ENCODE measurements at places on chromosomes 5 and 9.

DNA sequence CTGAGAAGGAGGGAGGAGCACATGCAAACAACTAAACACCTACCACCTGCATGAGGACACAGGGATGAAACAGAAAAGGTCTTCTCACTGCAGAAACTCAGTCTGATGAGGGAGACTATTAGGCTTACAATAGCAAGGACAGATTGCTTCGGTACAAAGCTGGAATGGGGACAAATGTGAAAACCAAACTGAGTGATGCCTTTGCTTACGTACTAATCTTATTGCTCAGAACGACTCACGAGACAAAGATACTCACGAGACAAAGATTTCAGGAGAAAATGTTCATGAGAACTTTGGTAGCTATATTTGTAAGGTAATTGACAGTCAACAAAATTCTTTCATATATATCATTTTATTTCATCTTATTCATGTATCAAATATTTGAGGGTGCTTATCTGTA, 71.9 kb upstream of the TAF1L start:
- DNase-seq = no peak

DNA sequence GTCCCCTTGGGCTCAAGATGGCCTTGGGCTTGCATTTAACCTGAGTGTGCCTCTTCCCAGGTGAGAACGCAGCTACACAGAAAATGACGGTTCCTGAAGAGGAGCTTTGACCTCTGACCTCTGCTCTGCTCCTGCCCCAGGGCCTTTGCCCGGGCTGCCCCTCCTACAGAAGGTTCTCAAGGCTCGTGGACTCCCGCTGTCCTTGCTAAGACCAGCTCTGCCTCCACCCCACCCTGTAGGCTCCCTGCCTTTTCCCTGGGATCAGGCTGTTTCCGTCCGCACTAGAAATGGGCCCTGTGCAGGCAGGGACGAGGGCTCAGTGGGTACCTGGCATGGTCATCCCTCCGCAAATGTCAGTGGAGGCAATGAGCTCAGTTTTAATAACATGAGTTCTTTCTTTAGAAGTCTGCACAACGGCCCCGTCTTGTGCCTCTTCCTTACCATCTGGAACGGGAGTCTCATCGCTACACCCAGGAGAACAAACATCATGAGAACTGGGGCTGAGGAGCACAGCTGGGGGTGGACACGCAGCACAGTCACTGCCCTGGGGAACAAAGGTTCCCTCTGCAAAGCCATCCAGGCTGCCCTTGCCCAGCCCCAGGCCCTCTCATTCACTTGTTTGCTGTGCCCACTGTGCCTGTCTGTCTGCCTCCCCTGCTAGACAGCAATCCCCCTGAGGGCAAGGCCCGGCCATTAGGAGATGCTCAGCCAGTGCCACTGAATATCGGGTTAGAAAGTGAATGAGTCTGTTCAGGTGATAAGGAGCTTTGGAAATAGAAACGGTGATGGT, 26.7 kb upstream of the LPCAT1 start:
- DNase-seq = no peak

- DNase-seq = no peak
Observed at GRCh38 chr9:83342731-83343130, 195.5 kb downstream of the FRMD3 start.

DNA sequence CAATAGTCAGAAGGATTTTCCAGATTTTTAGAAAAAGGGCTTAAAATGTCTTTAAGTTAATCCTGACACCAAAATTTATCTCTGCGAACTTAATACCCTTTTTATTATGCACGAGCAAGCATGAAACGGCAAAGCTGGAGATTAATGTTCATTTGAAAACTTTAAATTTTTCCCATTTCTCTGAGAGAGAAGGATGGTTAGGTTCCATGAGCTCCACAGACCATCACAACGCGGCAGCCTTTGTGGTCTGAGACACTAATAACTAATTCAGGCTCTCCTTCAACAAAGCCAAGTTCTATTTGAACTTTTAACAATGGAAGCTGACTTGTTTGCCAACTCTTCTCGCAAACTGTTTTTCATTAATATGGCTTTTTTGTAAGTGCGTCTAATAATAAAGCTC, 94.7 kb downstream of the MYO10 start:
- DNase-seq = no peak

DNA sequence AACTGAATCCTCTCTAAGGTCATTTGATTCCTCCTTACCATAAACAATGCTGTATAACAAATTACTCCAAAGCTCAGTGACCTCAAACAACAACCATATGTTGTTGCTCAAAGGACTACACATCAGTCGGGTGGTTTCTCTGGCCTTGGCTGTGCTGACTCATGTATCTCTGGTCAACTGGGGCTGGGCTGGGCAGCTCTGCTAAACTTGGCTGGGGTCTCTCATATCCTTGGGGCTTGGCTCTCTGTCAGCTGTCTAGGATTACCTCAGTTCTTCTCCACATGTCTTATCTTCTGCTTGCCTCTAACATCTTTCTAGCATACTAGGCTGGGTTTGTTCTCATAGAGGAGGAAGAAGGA, 86.4 kb downstream of the GALNT10 start:
- no peak for DNase-seq

DNA sequence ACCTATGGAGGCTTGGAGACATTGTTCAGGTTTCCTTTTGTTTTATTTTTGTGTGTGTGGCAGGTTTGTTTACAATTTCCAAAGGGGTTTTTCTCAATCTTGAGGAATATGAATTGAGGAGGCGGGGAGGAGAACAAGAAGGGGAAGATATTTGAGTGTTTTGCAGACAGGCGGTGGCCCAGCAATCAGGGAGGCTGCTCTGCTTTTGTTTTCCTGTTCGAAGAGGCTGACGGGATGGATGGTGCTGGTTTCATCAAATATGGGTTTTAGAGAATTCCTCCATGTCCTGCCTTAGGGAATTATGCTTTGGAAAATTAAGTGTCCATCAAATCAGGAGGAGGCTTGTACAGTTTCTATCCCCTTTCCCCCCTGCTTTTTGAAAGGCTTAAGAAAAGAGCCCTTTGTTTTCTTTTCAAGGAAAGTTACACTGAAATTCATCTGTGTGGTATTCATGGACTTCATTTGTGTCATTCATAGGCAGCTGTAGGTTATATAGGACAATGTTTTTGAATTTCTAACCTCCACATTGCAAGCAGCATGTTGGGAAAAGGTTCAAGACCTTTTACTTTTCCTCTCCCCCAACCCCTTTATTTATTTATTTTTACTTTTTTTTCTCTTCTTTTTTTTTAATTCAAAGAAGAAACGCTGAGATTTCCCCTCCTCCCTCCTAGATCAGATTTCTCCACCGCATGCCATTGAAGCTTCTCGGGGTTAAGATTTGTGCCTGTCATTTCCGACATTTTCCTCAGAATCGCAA, 107.4 kb downstream of the ZNF462 start:
- no peak for DNase-seq

- no peak for DNase-seq
Observed at GRCh38 chr5:100762108-100762507, 141.0 kb downstream of the ST8SIA4 start.

- no peak for DNase-seq
Observed at GRCh38 chr5:164728733-164729132, 1223.3 kb downstream of the MAT2B start.

DNA sequence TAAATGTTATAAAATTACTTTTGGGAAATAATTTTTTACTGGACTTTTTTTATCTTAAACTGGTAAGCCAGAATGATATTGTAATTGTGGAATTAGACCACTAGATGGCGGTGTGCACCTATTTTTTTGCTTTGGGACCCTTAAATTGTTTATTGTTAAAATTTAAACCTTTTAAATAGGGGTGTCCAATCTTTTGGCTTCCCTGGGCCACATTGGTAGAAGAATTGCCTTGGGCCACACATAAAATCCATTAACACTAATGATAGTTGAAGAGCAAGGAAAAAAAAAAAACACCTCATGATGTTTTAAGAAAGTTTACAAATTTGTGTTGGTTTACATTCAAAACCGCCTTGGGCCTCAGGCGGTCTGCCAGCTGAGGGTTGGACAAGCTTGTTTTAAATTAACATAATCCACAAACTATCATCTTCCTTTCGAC, 28.4 kb upstream of the GADD45G start:
- no peak for DNase-seq

- DNase-seq = no peak
Observed at GRCh38 chr5:17400724-17401469, 97.1 kb upstream of the TAF11L2 start.

DNA sequence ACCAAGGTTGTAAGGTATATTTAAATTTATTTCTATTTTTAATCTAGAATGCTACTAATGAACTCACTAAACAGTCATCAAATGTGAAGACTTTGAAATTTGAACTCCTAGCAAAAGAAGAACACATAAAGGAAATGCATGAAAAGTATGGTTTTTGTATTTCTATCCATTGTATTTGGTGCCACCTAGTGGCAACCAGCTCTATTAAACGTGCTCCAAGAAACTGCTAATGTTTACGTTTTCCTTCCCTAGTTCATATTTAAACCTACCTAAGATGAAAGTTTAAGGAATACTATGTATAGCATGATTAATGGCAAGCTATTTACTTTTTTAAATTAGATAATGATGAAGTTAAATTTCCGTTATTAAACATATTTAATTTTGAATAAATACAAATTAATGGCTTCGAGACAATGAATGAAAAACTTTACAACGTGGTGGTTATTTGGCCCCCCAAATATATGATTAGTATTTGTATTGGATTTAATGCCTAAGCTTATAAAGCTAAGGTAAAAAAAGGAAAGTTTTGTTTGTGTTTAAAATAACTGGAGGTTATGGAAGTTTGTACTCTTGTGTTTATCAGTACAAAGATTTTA, 115.9 kb upstream of the SH3GL2 start:
- DNase-seq = no peak

DNA sequence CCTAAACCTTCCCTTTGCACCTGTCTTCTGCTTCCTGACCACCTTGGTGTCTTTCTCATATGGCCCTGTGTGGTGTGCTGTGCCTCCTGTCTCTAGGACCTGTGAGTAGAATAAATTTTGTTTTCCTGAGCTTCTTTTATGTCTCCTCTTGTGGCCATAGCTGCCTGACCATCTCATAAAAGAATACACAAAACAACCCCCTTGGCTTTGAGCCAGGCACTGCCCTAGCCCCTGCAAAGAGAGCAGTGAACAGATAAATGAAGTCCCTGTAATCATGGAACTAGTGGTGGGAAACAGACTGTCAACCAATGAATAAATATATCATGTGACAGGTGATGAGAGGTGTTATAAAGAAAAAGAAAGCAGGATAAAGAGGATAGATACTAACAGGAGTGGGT, 485.1 kb downstream of the CSNK1G3 start:
- DNase-seq = no peak

- DNase-seq = no peak
Observed at GRCh38 chr9:119020284-119020683, 349.0 kb downstream of the BRINP1 start.

DNA sequence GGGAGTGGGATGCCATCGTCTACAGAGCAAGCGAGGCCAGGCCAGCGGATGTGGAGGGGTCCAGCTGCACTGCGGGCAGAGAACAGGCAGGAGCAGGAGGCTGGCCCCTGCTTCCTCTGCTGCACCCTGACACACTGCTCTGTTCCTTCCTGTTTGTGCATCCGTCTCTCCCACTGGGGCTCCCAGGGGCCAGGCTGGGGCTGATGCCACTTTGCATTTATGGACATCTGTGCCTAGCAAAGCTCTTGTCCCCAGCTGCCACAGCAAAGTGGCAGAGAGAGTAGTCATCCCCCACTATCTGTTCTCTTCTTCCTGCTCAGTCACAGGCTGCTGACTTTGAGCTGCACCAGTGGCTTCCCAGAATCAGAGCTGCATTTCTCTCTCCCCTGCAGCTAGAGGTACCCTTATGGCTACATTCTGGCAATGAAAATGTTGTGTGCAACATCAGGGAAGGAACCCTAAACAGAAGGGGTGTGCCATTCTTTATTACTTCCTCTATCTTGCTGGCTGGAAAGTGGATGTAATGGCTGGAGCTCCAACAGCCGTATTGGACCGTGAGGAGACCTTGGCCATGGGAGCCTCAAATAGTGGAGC, 4.2 kb upstream of the NINJ1 start:
- DNase-seq = no peak

DNA sequence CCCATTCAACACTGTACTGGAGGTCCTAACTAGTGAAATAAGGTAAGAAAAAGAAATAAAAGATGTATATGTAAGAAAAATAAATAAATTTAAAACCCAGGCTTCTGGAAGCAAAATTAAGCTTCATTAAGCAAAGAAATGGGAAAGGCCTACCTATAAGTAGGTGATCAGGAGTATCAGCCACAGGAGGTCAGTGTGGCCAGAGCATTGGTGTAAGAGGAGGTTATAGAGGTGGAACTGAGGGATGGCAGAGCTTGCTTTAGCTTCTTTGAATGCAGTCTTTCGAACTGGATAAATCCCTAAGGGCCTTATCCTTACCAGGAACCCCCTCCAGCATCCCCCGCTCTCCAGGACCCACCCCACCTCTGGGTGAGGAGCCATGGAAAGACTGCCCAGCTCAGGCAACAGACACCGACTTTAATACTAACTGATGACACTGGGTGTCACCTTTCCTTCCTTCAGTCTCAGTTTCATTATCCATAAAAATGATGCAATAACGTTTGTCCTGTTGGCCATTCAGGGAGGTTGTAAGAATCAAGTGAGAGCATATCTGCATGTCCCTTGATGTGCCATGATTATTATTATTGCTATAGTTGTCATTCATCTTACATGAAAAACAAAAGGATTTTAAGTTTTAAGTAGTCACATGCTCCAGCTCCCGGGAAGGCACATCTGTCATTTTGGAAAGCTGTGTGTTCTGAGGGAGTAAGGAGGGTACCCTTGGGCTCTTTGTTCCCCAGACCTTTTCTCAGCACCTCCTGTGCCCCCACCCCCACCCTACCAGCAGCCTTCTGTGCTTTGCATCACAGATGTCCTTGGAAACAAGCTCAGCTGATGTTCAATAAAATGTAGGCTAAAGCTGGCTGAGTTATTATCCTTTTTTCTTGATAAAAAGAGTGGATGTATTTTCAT, 50.8 kb upstream of the CTNNA1 start:
- DNase-seq = no peak

- DNase-seq = no peak
Observed at GRCh38 chr9:109225629-109226028, 58.6 kb upstream of the FRRS1L start.

GRCh38 chr5:93611976-93612854, 29.2 kb downstream of the NR2F1 start:
- no peak for DNase-seq

DNA sequence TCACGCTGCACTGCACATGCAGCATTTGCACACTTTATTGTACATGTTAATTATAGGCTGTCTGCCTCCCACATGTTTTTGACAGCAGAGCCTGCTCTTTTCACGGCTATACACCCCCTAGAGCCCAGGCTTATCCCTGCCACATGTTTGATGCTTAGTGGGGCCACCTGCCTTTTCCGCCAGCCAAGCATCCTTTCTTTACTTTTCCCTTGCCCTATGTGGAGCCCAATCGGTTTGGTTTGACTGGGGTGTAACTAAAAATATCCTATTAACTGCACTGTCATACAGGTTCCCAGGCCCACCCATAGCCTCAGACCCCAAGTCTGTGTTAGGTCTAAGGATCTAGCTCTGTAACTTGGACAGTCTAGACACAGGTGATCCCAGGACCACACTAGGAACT, 18.9 kb upstream of the S1PR3 start:
- DNase-seq = no peak

DNA sequence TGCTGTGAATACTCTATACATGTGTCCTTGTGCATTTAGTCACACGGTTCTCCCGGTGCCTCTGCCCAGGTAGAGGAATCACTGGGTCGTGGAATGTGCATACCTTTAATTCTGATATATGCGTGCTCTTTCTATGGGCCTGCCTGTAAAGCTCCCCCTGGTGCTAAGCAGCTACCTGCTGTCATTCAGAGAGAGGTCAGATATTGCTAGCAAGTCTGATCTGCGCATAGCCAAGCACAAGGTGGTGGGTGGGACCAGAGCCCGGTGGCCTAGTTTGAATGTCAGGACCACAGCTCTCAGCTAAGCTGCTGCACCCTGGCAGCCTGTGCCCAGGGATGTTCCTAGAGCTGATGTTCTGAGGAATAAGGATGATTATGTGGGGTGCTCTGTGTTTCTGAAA, 33.4 kb downstream of the TJP2 start:
- no peak for DNase-seq

All from activated naive CD4-positive, alpha-beta T cell (primary cell).